ENCODE measurements at places on chromosomes 4 and X.

DNA sequence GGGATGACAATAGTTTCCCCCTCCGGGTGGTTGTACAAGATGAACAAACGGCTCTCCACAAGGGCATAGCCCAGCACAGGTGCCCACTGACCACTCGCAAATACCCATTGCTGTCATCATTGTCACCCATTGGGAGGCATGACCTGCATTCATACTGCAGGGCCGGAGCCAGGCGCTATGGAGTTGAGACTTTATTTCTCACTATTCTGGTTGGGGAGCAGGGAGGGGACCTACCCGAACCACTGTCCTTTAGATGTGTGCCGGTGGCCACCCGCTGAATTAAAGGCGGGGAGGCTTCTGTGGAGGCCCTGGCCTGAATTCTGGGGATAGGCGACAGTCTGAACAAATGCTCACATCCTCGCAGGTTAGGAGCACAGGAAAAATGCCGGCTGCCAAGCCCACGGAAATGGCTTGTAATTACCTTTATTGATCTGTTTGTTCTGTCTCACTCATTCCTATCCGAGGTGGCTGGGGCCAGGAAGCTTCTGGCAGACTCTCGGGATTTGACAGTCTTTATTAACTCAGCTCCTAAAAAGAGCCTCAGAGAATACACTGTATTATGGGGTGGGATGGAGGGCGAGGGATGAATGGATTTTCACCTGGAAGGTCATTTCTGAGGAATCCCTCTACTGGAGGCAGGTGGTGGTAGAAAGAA lies 125.1 kb upstream of the PSAPL1 start:
- DNase-seq = no peak

DNA sequence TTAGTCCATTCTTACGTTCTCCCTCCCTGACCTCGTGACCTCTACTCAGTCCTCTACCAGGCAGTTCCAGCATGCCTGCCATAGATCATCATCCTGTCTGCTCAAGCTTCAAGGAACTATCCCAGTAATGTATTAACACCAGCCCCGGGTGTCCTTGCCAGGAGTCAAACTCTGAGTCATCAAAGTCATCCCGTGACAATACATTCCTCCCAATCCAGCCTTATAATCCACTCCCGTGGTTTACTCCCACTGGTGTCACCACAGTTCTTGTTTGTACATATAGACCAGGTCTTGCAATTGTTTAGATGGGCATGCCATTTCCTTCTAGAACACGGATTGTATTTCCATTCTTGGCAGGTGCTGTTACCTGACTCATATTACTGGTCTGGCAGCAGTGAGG lies 68.7 kb upstream of the TAB3 start:
- no peak for DNase-seq

- DNase-seq = no peak
Observed at GRCh38 chr4:71526637-71527406, 188.0 kb downstream of the SLC4A4 start.

GRCh38 chrX:119045884-119046283 lies 26.9 kb upstream of the CT47C1 start:
- no peak for DNase-seq

DNA sequence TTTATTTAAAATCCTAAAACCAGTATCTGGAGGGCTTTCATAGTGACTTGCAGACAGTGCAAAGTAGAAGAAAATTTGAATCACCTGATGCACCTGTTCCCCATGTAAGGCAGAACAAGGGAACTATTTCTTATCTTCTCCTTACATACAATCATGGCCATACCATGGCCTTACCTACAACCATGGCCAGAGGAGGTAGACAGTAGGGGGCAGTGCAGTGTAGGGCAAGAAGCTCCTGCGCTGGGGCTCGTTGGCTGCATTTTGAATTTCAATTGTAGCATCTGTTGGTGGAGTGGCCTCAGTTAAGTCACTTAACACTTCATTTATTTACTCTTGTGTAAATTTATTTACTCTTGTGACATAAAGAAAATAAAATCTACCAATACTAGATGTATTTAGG lies 33.0 kb downstream of the GALNTL6 start:
- peak; percentile 11 for DNase-seq

DNA sequence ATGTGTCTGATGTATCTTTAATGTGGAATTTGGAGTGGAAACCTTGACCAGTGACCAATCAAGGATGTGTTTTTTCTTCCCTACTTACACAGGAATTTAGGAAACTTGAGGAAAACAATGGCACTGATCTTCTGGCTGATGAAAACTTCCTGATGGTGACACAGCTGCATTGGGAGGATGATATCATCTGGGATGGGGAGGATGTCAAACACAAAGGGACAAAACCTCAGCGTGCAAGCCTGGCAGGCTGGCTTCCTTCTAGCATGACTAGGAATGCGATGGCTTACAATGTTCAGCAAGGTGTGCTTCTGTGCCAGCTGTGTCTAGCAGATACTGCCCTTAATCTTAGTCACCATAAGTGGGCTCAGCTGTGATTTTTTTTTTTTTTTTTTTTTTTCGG lies 12.6 kb downstream of the TAF1 start:
- no peak for DNase-seq

GRCh38 chr4:8871417-8872401 lies at the start of gene HMX1:
TSS of gene HMX1 (minus strand) at chr4:8871839. CDS start at chr4:8871614, 225 bp downstream.
- DNase-seq = no peak

- no peak for DNase-seq
Observed at GRCh38 chrX:119062750-119063374, 9.9 kb upstream of the CT47C1 start.

DNA sequence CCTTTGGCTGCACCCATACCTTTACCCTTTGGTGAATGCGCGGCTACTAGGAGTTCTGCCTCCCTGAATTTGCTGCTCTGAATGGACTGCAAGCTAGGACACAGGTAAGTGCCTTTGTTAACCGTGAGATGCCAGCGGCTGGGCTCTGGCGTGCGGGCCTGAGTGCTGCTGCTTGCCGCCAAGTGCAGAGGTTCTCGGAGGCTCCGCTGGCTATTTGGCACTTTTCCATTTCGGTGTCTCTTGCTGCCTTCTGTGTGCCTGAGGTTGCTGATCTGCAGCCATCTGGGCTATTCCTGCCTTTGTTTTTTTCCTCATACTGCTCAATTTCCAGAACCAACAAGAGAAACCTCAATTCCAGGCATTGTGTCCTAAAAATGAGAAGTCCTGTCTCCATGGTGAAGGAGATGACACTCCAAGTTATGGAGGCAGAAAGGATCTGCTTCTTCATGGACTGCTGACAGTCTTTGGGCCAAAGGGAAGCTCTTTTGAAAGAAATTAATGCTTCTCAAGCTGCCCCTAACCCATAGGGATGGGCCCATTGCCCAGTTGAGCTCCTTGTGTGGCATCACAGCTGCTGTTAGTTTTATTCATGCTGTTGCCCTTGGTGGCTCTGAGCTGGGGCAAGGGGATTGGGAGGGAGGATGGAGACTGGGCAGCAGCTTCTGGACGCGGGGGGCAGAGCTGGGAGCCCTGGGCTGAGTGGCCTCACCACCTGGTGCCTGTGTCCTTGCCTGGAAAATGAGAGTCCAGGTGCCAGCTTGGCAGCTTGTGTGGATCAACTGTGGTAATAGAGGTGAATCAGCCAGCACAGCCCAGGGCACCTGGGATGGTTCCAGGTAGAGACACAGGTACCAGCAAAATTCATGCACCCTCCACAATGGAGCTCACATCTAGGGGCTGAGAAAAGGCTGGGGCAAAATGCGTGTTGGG lies 3.8 kb upstream of the TBC1D14 start:
- DNase-seq = peak; percentile 66

GRCh38 chr4:168511780-168512489 lies 15.1 kb downstream of the PALLD start:
- no peak for DNase-seq

- peak; percentile 39 for DNase-seq
Observed at GRCh38 chrX:103464072-103464773, 55.1 kb downstream of the RAB40A start.

- no peak for DNase-seq
Observed at GRCh38 chrX:103398421-103398864, 22.1 kb downstream of the BEX3 start.

DNA sequence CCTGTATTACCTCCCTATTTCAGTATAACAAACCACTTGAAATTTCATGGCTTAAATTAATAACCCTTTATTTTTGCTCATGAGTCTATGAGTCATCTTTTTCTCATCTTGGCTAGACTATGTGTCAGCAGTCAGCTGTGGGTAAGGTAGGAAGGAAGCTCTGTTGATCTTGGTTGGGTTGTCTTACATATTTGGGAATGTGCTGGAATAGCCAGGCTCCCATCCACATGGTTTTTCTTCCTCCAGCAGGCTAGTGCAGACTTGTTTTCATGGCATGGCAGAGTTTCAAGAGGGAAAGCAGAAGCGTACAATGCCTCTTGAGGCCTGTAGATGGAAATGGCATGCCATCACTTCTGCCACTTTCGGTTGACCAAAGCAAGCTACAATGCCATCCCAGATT lies 89.7 kb downstream of the LINC00632 start:
- DNase-seq = no peak

- no peak for DNase-seq
Observed at GRCh38 chrX:49129427-49129826, 5.9 kb upstream of the GPKOW start.

DNA sequence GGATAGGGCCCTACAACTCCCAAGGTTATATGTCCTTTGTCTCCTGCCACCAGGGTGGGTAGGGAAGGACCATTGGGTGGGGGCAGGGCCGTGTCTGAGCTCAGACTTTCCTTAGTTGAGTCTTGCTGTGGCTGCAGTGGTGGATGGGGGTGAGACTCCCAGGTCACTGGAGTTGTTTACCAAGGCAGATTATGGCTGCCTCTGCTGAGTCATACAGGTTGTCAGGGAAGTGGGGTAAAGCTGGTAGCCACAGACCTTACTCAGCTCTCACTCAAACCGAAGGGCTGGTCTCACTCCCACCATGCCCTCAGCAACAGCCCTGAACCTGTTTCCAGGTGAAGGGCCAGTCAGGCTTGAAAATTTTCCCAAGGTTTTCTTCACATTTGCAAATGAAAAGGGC lies 58.8 kb upstream of the FAAH2 start:
- DNase-seq = no peak

DNA sequence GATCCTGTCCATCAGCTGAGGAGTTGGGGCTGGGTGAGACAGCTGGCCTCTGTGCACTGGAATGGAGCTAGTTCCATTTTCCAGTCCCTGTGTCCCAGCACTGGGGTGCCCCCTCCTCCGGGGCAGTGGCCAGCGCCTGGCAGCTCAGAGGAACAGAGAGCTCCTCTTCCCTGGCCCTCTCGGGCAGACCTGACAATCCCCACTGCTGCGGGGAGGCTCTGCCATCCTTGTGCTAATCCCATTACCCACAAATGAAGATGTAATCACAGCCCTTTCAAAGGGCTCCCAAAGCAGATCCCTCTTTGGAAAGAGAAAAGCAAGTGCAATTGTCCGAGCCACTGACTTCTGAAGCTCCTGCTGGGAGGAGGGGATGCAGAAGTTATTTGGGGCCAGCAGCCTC lies 75.1 kb upstream of the MSX1 start:
- no peak for DNase-seq

GRCh38 chr4:67049446-67049845 lies 495.9 kb downstream of the CENPC start:
- DNase-seq = no peak

DNA sequence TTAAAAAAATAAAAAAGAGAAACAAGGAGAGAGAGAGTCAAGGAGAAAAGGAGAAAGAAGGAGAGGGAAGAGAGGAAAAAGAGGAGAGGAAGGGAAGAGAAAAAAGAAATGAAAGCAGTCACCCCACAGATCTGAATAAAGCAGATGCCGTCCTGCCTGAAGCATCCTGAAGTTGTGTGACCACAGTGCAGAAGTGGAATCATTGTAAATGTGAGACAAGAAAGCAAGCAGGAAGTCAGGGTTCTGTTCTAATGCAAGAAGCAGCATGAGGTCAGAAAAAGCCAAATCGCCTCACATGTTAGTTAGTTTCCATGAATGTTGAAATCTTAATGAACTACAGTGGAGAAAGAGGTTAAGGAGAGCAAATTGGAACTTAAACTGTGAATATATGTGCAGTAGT lies 692.5 kb downstream of the CENPC start:
- no peak for DNase-seq

GRCh38 chrX:54633641-54634040 lies 103.6 kb downstream of the GNL3L start:
- DNase-seq = no peak

DNA sequence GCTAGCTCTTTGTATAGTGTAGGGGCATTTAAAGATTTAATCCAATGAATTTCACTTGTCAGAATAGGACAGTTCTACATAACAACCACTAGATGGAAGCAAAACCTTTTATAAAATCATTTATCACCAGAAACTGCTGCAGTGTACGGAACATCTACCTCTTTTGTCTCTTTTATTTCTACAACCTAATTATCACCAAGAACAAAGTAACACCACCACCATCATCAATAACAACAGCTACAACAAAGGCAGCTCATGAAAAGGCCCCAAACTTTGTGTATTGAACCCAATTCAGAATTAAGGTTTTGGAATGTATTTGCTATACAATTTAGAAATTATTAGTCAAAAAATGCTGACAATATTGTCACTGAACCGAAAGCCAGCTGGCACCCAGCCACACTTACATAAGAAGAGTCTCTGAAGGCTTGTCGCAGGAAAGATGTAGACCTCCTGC lies 260.9 kb upstream of the RPS6KA3 start:
- DNase-seq = peak; percentile 14

GRCh38 chr4:60884587-60884986 lies 315.5 kb upstream of the ADGRL3 start:
- DNase-seq = no peak

GRCh38 chrX:38694394-38694793 lies 106.9 kb upstream of the MID1IP1 start:
- DNase-seq = no peak

DNA sequence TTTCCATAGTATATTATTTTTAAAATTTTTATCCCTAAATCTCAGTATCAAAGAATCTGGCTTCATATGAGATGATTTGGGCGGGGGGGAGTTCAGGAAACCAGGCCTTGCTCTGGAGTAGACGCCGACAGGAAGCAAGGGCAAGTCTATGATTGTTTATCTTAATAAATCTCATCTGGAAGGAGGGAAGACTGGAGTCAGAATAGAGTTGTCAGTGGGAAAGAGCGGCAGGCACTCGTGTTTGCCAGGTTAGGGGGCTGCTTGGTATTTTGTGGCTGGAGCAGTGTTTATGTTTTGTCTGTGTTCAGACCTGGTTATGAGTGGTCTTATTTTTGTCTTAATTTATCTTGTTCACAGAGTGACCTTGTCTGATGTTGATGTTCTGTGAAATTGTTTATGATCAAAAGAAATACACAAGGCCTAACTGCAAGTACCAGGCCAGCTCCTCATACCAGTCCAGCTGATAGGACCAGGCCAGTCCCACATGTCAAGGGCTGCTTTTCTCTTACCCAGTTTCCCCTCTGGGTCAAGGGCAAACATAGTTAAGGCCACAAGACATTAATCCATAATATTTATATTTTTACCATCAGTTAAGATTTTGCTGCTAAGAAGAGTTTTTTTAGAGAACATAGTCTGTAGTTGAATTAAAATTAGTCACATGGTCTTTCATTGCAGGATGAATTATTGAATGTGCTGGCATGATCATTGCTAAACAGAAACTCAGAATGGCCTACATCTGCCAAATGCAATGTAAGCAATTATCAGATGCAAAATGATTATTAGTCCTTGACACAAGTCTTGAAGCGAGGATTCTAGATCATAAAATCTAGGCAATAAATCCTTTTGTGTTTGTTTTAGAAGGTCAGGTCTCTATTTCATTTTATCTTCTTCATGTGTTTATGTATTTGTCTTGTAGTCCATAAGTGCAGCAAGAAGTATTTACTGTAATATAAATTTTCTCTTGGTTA lies 176.5 kb downstream of the GASK1B start:
- no peak for DNase-seq

Data from NCI-H1694 (cell line).